Smooth muscle cell of the umbilical artery (primary cell): ENCODE measurements at places on chromosomes 3 and 15. TPM values are rescaled to one million over a fixed set of nuclear protein-coding genes. Genes with fewer than 3 reads are reported as not detected.

Gene GXYLT2
- 30.8 and 74.2 TPM in 2 replicates for total RNA-seq

Gene UBA7
- total RNA-seq: 52.3 and 53.4 TPM in 2 replicates

Gene TCF12
- 38.9 and 59.4 TPM in 2 replicates for total RNA-seq

Gene PDIA3
- 529 and 690 TPM in 2 replicates for total RNA-seq

Gene SCN11A
- total RNA-seq: not detected in 2 replicates

Gene CTXN2
- not detected in 2 replicates for total RNA-seq

Gene RTP4
- not detected in 2 replicates for total RNA-seq

Gene ZIC4
- total RNA-seq: not detected in 2 replicates

Gene LMAN1L
- total RNA-seq: not detected in 2 replicates

Gene VGLL3
- total RNA-seq: 19.3 and 36.5 TPM in 2 replicates

Gene GUCA1C
- total RNA-seq: not detected in 2 replicates

Gene SEMA6D
- total RNA-seq: 0.46 and 3.0 TPM in 2 replicates

Gene SLC24A5
- not detected in 2 replicates for total RNA-seq

Gene PTPN23
- total RNA-seq: 32.4 and 46.9 TPM in 2 replicates
